ENCODE measurements at places on chromosomes 6 and 20.
A peak's percentile ranks its signal among the peaks of the same experiment; 100 is the strongest.

DNA sequence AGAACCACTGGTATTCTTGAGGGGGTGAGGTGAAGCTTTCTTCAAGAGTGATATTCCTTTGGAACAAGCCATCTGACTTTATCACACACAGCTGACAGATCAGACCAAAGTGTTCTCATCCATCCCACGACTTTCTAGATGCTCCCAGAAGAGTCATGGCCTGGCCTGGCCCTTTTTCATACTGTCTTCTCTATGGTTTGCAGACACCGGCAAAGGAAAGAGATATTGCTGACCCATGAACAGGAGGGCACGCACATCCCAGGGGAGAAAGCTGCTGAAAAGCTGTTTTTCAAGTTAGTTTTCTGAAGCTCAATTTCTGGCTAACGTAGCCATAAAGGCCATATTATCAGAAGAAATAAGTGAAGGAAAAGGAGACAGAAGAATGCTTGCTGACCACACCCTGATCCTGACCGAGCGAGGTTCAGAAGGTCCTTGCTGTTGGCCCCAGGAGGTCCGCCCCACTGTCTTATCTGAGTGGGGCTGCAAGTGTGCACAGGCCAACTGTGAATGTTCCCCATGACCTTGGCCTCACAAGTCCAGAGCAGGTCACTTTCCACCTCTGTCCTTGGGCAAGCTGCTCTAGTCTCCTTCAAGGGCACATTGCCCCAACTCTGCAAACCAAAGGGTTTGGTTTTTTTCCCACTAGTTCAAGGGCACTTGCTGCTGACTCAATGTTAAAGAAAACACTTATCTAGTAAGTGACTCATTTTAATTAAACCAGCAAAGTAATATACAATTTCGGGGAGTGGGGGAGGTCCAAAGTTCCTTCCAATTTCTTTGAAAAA is 2.0 kb downstream of the ACSS1 start:
- DNase-seq: peak; percentile 6

DNA sequence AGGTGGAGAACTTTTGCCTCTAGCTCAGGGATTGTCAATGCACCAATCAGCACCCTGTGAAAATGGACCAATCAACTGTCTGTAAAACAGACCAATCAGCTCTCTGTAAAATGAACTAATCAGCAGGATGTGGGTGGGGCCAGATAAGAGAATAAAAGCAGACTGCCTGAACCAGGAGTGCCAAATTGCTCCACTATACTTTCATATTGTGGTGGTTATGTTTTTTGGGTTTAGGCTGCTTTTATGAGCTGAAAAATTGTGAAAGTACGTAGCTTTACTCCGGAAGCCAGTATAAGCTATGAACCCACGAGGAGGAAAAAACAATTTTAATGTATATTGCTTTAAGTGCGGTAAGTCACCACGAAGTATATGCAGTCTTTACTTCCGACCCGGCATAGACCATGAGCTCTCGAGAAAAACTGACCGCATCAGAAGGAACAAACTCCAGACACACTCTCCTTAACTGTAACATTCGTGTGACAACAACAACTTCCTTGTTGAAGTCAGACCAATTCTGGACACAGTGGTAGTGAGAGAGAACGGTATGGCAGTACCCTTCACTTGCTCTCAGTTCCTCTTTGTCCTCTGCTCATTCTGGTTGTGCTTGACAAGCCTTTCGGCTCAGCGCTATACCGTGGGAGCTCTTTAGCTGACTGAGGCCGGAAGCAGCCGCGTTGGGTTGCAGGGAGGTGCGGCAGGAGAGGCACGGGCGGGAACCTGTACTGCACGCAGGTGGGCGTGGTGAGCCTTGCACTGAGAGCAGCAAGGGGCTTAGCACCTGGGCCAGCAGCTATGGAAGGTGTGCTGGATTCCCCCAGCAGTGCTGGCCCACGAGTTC is 81.9 kb upstream of the E2F3 start:
- DNase-seq: no peak

GRCh38 chr20:6994452-6994851 is 227.0 kb downstream of the BMP2 start:
- DNase-seq: no peak

DNA sequence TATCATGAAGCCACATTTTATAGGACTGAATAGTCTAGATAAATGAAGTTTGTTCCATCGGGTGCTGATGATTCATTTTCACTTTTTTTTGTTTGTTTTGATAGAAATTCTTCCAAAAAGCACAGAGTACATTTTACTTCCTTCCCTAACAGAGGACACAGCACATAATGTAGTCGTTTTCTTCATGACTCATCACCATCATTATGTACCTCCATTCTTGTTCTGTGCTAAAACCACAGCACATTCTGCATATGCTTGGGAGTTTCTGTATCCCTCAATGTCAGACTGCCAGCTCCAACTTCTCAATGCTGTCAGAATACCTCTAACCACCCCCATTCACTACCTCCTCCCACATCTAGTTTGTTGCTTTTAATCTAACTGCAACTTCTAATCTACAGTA is 1004.9 kb upstream of the ADGRB3 start:
- DNase-seq: no peak

DNA sequence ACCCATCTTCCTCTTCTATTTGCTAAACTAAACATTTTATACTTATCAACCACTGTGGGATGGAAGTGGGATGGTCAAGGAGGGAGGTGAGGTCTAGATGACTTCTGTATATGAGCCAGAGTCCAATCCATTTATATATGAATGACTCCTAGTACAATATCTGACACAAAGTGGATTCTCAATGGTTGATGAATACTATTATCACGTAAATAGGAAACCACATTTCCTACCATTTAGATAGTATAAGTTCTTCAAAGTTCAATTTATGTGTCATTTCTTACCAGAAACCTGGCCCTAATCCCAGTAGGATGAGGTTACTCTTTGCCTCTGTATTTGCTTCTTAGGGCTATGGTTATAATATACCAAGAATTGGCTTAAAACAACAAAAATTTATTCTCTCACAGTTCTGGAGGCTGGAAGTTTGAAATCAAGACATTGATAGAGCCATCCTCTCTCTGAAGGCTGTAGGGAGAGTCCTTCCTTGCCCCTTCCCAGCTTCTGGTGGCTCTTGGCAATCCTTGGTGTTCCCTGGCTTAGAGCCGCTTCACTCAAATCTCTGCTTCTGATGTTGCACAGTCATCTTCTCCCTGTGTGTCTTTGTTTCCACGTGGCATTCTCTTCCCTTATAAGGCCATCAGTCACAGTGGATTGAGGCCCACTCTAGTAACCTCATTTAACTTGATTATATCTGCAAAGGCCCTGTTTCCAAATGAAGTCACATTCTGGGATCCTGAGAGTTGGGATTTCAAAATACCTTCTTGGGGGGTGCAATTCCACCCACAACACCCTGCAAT is 41.0 kb upstream of the RAB23 start:
- no peak for DNase-seq

DNA sequence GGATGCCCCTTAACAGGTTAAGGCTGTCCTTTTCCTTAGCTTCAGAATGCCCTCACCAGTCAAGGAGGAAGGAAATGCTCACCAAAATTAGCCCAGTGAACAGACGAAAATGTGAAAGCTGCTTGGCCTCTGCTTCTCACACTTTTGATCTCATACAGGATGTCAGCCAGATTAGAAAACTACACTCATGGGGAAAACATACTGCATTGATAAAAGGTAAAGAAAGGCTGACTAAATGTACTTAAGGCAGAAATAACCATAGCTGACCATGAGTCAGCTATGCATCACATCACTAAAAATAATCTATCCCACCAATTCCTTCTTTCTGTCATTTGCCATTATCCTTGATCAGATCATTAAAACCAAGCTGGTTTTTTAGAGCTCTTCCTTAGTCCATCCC is 198.4 kb upstream of the TENT5A start:
- no peak for DNase-seq

DNA sequence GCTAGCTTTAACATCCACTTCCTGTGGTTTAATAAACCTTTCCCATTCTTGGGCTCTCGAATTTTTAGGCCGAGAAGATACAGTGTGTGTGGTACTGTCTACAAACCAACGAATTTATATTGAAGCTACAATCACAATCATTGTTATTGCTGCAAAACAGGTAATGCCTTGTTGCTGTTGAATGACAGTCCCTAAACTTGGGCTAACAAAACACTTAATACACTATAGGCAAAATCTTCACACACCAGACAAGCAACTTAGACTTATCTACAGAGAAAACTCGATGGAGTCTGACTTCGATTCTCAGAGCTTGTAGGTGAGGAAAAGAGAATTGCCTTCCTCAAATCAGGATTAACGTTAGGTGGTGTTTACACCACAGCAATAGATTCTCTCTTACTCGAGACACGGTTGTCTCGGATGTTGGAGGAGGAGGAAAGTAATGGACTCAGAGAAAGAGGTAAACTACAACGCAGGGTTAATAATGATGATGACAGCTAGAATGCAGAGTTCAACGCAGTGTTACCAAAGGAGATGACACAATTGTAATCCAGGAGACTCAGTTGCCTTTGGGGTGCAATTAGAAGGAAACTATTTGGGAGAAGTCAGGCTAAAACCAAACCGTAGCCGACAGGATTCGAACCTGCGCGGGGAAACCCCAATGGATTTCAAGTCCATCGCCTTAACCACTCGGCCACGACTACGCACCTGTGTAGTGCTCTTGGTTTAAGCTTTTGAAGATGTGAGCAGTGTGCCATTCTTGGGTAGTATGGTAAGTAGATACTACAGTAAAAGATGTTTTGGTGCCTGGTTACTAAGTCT is 32.5 kb upstream of the ZNF184 start:
- DNase-seq: no peak

GRCh38 chr6:1739220-1739619 is 129.5 kb downstream of the FOXC1 start:
- DNase-seq: no peak

DNA sequence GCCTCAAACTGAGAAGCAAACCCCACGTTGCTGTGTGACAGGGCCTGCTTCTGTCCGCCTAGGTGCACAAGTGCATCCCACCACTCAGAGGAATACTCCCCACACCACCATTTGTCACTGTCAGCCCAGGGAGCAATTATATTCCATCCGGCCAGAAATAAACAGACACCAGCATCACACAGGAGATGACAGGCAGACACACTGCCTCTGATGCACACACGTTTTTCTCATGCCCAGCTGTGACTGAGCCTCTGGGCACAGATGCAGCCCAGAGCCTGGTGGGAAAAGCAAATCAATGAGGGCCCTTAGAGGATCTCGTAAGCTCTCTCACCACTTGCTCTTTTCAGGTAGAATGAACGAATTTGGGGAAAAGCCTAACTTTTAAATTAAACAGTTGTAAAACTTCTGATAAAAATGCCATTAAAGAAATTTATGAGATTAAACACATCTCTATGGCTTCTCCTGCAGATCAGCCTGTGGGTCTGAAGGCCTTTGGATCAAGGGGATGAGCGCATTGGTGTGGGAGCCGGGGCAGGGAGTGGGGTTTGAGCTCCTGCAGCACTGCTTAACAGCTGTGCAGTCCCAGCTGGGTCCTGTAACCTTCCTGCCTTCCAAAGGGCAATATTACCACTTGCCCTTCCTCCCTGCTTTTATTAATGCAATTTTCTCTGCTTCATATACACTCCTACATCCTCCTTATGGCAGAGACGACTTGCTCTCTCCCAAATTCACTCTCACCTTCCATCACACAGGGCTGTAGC is 624.3 kb downstream of the PTPRT start:
- DNase-seq: no peak

DNA sequence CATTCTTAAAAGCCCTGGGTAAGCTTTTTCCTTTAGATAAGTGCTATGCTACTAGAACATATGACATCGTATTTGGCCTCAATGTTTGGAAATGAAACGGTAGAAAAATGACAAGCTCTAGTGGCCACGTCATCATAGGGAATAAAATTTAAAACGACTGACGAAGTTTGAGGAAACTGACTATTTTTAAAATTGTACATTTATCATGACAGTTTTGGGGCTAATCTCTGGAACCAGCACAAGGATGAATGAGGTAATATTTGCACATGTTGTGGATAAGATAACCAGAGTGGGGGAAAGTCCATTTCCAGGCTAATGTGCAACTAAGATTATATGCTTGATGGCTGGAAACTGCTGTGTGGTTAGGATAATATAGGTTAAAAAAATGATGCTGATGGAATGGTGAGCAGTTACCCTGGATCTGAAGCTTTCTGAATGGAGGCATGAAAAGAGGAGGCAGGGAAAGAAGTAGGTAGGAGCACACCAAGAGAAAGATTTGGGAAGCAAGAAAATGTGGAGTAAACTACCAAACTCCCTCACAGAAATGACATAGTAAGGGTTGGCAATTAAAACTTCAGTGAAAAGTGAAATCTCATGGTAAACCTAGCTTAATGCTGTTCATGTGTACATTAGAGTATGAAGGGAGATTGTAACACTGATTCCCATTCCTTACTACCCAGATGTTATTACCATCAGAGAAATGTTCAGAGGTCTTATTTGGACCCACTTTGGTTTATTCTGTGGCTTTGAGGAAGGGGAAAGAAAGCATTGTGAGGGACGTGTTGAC is 42.7 kb upstream of the CEP162 start:
- no peak for DNase-seq

DNA sequence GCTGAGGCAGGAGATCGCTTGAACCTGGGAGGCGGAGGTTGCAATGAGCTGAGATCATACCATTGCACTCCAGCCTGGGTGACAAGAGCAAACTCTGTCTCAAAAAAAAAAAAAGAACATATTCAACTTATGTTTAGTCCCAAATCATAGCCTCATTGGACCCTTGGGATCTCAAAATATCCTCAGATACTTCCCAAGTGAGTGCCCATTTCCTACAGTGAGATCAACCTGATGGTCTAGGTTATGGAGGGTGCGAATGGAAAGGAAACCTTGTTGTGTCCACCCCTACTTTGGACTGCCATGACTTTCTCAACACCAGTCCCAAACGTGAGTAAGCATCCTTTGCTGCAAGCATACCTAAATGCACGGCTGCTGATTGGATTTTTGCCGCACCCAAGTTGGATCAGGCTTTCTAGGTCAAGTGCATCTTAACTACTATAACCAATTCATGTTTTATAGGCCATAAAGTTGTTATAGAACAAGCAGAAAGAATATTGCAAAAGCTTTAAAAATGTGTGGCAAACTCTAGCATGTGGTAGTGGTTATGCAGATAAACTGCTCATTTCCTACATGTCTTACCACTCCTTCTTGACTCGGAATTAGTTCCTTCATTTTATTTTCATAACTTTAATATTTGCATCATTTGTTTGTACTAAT is 131.2 kb downstream of the PLEKHG1 start:
- DNase-seq: no peak

DNA sequence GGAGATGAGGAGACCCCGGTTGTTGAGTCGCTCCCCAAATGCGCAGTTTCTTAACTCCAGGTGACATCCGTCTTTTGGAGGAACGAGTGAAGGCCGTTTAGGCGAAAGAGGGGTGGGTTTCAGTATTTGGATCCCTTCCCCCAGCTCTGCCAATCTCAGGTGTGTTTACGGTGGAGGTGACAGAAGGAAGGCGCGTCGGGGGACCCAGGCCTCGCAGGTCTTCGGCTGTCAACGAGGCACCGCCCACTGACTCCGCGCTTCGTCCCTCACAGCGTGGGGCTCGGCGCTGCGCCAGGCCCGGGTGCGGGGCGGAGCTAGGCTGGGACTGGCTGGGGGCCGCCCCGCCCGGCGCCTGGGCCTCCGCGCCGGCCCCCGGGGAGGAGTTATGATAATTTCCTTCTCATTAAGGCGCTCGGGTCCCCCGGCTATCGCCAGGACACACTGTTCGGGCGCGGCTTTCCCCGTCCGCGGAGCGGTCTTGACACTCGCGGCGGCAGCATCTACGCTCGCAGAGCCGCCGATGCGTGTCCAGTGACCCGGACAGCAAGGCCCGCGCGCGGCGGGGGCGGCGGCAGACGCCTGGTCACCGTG is at the start of gene TFAP2C:
Gene TFAP2C (plus strand): TSS at position 434 of the 591 bp plus-strand sequence. CDS start 239 bp downstream, outside the sequence.
- peak; percentile 46 for DNase-seq
